H9 (cell line): ENCODE measurements at places on chromosomes 12 and 14.

- peak; percentile 26 for DNase-seq
Observed at GRCh38 chr14:101071493-101071906, 168.0 kb upstream of the RTL1 start.

DNA sequence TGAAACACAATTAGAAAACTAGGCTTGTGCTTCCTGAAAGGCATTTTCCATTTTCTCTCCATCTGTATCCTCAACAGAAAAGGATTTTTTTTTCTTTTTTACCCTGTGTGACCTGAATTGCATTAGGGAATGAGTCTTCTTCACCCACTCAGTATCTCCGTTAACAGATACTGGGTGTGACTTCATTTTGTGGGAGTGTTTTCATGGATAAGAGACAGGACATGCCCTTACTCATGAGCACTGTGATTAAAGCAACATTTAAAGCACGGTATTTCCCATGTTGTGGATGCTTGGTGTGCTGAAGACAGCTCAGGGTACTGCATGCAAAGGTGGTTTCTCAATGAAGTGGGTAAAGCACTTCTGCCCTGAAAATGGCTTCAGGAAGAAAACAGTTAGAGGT is 1397.3 kb upstream of the TMEM132C start:
- no peak for DNase-seq

- DNase-seq, result no peak
Observed at GRCh38 chr14:99529899-99530298, 48.7 kb downstream of the CCNK start.

DNA sequence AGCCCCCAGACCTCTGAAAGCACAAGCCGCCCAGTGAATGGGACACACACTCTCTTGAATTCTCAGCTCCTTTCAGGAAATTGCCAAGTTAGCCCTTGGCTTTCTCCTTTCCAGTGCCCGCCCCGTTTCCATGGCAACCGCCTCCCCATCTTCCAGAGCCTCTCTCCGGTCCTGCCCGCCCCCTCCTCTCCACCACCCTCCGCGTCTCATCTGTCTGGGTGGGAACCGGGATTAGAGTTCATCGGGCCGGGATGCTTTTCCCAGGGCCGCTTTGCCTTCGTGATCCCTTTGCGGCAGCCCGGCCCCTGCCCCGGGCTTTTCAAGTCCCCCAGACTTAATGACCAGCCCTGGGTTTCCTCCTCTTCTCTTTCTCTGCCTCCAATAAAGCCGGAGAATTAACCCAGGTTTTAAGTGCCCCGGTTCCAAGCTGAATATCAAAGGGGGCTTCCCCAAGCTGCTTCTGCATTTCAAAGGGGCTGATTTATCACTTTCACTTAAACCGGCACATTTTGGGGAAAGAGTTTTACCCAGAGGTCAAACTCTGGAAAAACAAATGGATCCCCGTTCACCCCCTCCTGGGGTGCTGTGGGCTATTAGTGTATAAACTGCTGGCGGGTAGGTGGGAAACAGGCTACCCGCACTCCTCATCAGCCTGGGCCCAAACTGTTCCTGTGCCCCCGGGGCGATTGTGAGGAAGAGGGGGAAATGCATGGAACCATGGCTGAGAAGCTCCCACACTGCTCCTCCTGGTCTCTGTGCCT is 101.7 kb downstream of the ZFP36L1 start:
- peak; percentile 68 for DNase-seq

DNA sequence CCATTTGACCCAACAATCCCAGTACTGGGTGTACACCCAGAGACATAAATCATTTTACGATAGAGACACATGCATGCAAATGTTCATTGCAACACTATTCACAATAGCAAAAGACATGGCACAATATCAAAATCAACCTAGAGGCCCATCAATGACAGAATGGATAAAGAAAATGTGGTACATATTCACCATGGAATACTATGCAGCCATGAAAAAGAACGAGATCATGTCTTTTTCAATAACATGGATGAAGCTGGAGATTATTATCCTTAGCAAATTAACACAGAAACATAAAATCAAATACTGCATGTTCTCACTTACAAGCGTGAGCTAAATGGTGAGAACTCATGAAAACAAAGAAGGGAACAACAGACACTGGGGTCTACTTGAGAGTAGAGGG is 249.1 kb downstream of the RASSF9 start:
- DNase-seq, result no peak

- DNase-seq, result peak; percentile 51
Observed at GRCh38 chr12:112380663-112381405, 1.4 kb downstream of the HECTD4 start.

DNA sequence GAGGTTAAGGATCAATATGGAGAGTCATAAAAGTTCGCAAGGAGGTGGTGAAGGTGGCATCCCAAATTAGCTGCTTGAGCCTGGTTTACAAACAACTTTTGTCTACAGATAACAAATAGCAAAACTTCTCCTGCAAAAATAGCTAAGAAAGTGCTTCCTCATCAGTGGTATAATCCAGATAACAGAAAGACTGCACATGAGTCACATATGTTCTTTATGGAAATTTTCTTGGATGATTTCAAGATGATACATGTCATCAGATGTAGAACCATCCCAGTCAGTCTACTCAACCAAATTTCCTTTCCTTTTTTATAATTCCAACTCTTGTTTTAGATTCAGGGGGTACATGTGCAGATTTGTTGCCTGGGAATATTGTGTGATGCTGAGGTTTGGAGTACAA is 133.0 kb downstream of the BTG1 start:
- DNase-seq, result no peak

DNA sequence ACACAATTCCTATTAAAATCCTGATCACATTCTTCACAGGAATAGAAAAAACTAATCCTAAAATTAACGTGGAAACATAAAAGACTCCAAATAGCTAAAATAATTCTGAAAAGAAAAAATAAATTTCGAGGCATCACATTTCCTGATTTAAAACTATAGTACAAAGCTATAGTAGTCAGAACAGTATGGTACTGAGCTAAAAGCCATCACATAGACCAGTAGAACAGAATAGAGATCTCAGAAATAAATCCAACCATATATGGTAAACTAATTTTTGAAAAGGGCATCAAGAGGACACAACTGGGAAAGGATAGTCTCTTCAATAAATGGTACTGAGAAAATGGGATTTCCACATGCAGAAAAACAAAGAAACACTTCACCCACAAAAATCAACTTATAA is 125.2 kb upstream of the DAAM1 start:
- DNase-seq, result no peak

GRCh38 chr14:48580692-48581091 is 905.3 kb upstream of the MDGA2 start:
- no peak for DNase-seq

- no peak for DNase-seq
Observed at GRCh38 chr12:125890366-125890905, 825.2 kb downstream of the AACS start.

GRCh38 chr14:100605230-100605629 is 18.0 kb upstream of the BEGAIN start:
- no peak for DNase-seq
